Transverse colon (tissue), 4 donors: ENCODE measurements at places on chromosomes 6 and 20. TPM values are rescaled to one million over a fixed set of nuclear protein-coding genes. Genes with fewer than 3 reads are reported as not detected.

SCGN gene
- 13.0 TPM for total RNA-seq

GHRH gene
- not detected for total RNA-seq

RBPJL gene
- not detected for total RNA-seq

CBLN4 gene
- total RNA-seq: not detected

BPHL gene
- 16.1 TPM for total RNA-seq

CFB gene
- total RNA-seq: 59.7 TPM

ARID1B gene
- total RNA-seq: 87.1 TPM

C20orf141 gene
- total RNA-seq: not detected

NRSN1 gene
- total RNA-seq: not detected

SPDEF gene
- total RNA-seq: 34.8 TPM

DNA sequence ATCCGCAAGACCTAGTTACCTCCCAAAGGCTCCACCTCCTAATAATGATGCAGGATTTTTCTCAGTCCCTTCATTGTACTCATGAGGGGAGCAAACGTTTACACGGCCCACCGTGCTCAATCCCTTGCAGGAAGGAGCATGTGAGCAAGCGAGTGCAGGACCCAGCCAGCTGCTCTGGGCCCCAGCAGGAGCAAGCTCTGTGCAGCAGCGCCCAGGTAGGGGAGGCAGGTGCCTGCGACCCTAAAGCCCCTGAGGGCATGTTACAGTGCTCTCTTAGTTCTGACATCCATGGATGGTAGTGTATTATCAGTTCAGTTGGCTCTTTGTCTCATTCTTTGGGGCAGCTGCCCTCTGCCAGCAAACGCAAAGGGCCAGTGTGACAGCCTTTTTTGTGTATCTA is 143.4 kb downstream of the TBXT start:
- DNase-seq: no peak

- DNase-seq: peak; percentile 57
Observed at GRCh38 chr20:57594092-57594951, 25.9 kb downstream of the ZBP1 start.

DNA sequence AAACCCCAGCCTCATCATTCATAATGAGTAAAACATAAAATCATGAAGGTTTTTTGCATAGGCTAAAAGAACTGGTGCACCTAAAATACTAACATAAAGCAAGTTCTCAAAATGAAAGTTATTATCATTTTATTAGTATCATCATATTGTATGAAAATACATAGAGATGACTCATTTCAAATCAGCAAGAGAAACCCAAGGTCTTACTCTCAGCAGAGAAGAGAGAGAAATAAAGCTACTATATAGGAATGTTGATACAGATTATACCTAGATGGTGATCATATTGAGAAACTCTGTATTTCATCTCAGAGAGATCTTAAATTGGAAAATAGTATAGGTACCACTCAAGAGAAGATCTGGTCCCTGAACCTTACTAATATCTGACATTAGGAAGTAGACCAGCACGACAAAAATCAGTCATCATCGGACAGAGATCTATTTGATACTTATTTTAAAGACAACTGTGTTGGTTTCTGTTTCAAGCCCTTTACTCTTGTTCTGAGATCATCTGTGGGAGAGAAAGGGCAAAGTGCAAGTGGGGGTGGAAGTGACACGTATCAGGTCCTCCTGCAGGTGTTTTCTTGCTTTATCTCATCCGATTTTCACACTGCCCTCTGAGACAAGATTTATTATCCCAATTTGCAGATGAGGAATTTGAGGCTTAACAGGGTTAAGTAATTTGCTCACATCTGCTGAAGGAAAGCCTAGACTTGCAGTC is 532.3 kb downstream of the MAFB start:
- DNase-seq: no peak

- no peak for DNase-seq
Observed at GRCh38 chr20:47316776-47317126, 39.7 kb downstream of the ZMYND8 start.

DNA sequence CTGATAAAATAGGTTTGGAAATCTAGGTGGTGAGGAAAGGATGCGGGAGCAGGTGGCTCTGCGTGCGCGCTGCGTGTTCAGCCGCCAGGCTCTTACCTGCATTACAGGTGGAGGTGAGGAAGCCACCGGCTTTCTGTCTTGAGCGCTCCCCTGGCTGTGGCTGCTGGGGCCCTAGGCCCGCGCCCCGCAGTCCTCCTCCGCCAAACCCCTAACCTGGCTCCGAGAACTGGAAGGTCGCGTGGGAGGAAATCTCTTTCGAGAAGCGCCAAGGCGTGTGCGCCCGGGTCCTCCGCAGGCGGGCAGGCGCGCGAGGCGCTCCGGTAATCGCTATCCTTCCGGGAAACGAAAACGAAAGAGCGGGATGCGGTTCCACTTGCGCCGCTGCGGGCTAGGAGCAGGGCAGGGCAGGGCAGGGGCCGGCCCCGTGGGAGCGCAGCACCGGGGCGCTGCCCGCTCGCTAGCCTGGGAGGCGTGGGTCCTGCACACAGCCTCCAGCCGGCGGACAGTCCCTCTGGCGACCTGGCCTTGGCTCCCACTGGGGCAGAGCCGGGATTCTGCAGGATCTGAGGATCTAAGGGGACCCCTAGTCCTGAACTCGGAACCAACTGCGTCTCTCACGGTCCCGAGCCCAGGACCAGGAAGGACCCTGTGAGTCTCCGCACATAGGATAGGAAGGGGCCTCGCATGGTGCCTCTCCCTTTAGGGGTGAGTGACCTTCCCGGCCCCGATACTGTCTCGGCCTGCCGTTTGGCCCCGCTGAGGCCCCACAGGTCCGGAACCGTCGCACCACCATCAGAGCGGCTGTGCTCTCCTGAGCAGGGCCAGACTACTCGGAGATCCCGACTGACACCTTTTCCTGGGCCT is at the start of gene ETV7:
ETV7 (minus strand) TSS at position 230 of the 864 bp plus-strand sequence; CDS start at position 102, 128 bp downstream.
- DNase-seq: peak; percentile 66

GRCh38 chr6:138103871-138104270 is 3.3 kb downstream of the PERP start:
- no peak for DNase-seq

DNA sequence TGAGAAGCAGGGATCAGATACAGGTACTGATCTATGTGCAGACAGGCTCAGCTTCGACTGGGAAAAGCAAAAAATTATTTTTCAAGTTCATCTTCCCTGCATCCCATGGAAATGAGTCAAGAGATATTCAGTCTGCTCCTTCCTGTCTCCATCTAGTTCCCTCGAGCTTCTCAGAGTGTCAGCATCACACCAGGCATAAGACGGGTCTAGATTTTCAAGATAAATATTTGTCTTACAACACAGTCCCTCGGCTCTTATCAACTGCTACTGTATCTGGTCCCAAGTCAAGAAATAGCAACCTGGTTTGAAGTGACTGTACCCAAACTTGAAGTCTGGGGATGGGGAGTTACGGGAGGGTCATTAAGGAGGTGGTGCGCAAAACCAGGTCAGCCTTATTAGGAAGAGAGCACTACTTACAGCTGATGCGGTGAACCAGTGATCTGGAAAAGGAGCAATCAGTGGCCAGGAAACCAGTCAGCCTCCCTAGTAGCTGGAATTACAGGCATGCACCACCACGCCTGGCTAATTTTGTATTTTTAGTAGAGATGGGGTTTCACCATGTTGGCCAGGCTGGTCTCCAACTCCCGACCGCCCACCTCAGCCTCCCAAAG is 29.7 kb downstream of the ZMYND8 start:
- DNase-seq: no peak

GRCh38 chr6:38171997-38172738 is 352.6 kb downstream of the ZFAND3 start:
- no peak for DNase-seq

DNA sequence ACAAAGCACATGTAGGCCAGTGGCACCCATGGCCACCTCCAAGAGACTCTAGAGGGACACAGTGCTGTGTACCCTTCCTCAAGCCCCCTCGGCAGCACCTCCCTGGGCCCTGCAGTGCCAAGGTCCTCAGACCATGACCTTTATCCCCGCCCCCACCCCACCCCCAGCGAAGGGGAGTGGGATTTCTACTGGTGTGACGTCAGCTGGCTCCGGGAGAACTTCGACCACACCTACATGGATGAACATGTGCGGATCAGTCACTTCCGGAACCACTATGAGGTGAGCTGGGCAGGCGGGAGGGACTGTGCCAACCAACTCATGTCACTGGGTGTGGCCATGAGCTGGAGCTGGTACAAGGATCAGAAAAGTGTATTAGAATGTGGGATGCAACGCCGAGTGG is 38.0 kb downstream of the TTLL9 start:
- DNase-seq: no peak

GRCh38 chr6:138523347-138524210 is 24.3 kb upstream of the NHSL1 start:
- DNase-seq: no peak

GRCh38 chr6:151372164-151372563 is 19.2 kb downstream of the ZBTB2 start:
- no peak for DNase-seq

- DNase-seq: no peak
Observed at GRCh38 chr6:16473908-16474771, 235.8 kb downstream of the GMPR start.

DNA sequence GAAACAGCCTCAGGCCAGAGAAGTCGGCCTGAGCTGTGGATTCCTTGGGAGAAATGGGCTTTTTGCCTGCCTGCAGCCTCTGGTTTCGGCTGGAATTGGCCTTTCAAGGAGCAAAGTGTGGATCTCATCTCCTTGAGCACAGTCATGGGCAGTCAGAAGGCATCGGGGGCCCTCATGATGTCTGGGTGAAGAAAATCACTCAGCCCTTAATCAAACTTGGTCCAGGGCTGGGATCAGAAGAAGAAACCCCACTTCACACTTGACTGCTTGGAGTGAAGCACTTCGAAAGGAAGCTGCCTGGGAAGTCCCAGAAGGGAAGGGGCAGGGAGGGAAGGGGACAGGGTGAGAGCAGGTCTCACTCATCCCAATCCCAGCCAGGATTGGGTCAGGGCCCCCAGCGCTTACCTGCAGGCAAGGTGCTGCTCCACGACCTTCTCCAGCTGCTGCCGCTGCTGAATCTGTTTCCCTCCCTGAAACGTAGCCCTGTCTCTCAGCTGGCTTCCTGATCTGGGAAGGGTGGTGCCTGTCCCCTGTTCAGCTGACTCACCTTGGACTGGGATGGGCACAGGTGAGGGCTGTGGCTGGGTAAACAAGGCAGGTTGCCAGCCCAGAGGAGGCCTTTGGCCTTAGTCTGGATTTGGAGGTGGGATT is at the start of gene SDCBP2:
SDCBP2 (minus strand) TSS at position 460 of the 651 bp plus-strand sequence. CDS start 8,723 bp downstream, outside the sequence.
- DNase-seq: peak; percentile 92

- DNase-seq: no peak
Observed at GRCh38 chr6:170210651-170211403, 80.1 kb downstream of the DLL1 start.

- DNase-seq: no peak
Observed at GRCh38 chr20:53224851-53225250, 252.7 kb downstream of the TSHZ2 start.

GRCh38 chr20:14947946-14948345 is 610.5 kb upstream of the FLRT3 start:
- DNase-seq: no peak

GRCh38 chr20:13382786-13383185 is 161.7 kb downstream of the ISM1 start:
- DNase-seq: no peak
